ENCODE measurements at places on chromosomes 16 and 17.

GRCh38 chr17:18025241-18025944 is 13.6 kb downstream of the ATPAF2 start:
- DNase-seq: no peak

DNA sequence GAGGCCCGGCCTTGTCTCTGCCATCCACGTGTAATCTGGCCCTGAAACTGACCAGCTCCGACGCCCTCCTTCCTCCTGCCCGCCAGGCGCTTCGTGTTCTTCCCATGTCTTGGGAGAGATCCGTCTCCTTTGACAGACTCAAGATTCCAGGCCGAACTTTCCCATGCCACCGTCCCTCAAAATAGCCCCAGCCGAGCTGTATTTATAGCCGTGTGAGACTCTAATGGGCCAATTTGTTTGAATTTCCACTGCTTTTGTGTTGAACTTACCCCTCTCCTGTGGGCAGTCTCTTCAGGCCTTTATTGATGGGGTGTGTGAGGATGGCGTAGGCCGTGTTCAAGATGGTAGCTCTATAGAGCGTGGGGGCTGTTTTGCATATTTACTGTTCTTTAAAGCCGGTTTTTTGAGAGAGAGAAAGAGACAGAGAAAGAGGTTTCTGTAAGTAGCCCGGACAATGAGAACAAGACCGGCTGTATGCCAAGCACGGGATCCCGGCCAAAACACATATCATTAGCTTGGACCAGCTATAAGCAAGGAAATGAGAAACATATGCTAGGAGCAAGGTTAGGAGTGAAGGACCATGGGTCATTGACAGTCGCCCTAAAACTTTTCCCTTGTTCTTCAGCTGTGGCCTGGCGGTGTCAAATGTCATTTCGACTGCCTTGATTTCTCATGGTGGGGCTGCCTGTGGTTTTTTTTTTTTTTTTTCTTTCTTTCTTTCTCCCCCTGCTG is 124.5 kb upstream of the ZFHX3 start:
- DNase-seq: peak; percentile 14

DNA sequence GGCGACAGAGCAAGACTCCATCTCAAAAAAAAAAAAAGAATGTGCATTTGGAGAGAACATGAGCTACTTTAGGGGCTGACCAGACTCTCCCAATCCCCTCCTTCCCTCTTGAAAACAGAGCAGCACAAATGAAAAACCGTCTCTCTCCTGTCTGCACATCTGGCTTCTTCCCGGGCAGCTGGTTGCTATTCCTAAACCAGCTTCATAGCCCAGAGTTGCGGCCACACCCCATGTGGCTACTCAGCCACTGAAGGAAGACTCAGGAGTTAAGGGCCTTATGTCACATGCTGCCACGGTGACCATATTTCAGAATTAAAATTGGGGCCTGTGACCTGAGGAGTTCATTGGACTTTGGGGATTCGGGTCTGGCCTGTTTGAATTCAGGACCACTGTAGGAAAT is 48.3 kb downstream of the KATNIP start:
- no peak for DNase-seq

- DNase-seq: no peak
These were observed 5.7 kb downstream of the FN3K start for GRCh38 chr17:82740906-82741759.

DNA sequence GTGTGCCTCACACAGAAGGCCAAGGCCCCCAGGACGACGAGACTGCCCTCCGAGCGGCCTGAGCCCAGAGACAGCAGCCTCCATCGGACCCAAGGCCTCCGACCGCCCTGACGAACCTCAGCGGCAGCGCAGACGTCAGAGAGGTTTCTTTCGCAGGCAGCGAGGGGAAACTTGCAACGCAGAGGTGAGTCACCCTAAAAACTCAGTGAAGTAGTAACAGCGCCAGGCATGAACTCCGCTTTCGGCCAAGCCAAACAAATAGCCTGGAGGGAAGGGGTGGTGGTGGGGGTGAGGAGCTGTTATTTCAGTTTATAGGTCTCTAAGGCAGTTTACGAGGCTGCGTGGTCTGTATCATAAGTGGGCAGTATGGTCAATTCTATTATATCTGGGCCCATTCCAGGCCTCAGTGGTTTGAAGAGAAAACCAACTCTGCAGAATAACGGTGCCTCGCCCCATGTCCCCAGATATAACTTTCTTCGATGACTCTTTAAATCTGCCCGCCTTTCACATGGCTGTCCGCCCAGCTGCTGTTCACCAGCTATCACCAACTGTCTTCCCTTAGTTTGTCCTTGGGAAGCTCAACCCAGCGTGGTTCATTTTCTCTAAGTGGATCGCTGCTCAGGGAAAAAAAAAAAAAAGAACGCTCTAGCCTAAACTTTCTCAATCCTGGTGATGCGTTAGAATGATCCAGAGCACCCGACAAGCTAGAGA is 43.5 kb upstream of the FOXF1 start:
- DNase-seq: no peak

DNA sequence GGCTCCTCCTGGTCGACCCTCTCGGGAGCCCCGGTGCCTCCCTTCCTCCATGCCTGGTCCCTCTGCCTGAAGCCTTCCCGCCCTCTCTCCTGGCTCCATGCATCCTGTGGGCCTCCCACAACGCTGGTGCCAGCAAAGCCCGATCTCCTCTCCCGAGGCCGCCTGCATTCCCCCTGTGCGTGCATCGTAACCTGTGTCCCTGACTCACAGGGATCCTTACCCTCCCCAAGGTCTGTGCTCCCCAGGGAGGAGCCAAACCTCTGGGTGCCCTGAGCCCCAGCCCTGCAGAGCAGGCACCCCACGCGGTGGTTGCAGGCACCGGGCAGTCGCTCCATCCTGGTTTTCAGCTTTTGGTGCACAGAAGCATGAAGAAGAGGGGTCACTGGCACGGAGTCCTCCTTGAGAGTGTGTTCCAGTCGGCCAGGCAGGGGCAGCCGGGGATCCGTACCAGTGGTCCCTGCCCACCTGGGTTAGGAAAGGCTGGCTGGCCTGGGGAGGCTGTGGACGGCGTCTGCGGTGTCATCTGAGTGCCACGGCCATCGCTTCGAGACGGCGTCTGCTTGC is 1.8 kb upstream of the ENPP7 start:
- DNase-seq: no peak
